ENCODE measurements at places on chromosomes 4 and X.

- peak; percentile 64 for DNase-seq
These were observed at the start of gene WDR17 for GRCh38 chr4:176065435-176066291. Gene WDR17, plus strand, starts transcription at chr4:176065841. Its CDS starts 45,740 bp downstream, at chr4:176111581.

DNA sequence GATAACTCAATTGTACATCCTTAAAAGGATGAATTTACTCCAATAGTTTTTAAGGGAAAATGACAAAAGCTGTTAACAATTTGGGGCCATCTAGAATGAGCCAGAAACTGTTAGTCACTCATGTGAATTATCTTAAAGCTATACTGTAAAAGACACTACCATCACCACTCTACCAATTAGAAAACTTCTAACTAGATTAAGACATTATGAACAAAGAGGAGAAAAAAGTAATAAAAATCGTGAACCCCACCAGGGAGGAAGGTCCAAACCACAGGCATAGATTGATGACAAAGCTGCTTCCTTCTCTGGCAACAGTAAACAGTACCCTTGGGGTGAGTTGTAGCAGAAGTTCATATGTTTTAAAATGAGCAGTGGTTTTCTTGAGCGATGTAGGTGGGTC is 106.1 kb downstream of the PDGFC start:
- DNase-seq, result no peak

DNA sequence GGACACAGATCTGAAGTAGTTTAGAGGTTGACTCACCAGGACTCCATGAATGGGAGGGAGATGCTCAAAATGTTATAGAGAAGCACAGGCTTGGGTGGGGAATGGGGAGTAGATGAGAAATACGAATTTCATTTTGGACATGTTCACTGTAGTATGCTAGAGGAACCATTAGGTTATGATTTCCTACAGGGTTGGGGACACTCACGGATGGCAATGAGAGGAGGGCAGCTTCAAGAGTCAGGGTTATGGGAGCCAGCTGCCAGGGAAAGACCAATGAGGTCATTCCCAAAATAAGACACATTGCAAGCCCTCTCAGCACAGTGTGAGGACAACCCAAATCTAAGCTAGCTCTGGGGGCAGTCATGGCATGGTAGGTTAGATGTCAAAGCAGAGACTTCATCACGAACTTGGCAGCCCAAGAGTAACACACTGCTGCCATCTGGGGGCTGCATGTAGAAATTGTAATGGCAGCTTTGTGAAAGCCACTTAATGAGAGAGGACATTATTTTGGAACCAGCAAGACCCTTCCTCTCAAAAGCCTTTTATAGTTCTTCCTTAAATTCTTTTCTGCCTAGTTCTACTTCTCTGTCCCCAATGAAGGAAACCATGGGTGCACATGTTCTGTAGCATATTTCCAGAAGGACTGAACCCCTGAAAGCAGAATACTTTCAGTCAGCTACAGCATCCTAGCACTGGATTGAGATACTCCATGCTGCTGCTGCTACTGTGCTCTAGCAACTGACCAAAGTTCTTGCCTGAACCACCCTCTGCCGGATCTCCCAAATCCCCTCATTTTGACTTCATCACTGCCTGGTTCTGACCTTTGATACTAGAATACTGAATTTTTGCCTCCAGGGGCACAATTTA is 16.2 kb upstream of the ZCCHC12 start:
- no peak for DNase-seq

GRCh38 chrX:40307871-40308270 is 210.1 kb upstream of the BCOR start:
- no peak for DNase-seq

DNA sequence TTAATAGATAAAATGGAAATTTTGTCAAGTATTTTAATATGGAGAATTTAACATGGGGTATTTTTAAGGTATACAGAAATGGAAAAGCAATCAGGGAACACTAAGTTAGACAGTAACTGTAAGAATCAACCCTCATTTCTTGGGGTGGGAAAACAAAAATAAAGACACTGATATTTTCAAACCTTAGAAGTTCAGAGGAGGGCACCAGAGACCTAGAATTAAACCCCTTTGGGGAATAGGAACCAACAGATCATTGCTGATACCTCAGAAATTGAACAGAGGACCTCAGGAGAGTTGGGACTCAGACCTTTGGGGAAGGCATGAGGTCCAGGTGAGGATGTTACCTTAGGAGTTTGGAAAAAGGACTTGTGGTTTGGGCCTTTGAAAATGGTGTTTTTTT is 435.6 kb downstream of the TMA16 start:
- no peak for DNase-seq

GRCh38 chr4:5996641-5997040 is 21.6 kb downstream of the C4orf50 start:
- DNase-seq, result no peak

DNA sequence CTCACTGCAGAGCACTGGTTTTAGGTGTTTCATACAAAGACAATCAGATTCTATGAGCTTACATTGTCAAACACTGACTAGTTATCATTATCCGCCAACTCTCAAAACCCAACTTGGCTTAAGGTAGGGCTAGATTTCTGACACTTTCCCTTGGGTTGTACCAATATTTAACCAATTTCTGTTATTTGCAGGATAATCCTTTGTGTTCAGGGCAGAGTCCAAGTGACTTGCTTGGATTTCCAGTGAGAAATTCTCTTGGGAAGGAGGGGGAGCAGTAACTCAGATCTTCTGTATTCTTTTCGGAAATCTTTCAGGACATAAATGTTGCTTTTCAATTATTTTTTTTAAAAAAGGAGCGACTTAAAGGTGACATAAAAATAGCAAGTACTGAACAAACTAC is 23.1 kb downstream of the DGKK start:
- no peak for DNase-seq

DNA sequence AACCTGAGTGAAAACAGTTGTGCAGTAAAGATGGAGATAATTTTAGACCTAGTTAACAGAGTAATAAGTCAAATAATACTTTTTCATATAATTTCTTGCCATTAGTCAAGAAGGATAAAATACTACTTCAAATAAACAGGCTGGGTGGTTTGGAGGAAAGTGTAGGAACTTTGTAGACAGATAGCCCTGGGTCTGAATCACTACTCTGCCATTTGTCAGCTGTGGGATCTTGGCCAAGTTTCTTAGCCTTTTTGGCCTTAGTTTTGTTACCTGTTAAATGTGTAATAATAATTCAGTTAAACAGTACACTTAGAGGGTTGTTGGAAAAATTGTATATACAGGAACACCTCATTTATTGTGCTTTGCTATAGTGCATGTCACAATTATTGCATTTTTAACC is 163.7 kb downstream of the NPNT start:
- no peak for DNase-seq

- DNase-seq, result no peak
These were observed 162.1 kb downstream of the PCDH18 start for GRCh38 chr4:137370206-137370633.

DNA sequence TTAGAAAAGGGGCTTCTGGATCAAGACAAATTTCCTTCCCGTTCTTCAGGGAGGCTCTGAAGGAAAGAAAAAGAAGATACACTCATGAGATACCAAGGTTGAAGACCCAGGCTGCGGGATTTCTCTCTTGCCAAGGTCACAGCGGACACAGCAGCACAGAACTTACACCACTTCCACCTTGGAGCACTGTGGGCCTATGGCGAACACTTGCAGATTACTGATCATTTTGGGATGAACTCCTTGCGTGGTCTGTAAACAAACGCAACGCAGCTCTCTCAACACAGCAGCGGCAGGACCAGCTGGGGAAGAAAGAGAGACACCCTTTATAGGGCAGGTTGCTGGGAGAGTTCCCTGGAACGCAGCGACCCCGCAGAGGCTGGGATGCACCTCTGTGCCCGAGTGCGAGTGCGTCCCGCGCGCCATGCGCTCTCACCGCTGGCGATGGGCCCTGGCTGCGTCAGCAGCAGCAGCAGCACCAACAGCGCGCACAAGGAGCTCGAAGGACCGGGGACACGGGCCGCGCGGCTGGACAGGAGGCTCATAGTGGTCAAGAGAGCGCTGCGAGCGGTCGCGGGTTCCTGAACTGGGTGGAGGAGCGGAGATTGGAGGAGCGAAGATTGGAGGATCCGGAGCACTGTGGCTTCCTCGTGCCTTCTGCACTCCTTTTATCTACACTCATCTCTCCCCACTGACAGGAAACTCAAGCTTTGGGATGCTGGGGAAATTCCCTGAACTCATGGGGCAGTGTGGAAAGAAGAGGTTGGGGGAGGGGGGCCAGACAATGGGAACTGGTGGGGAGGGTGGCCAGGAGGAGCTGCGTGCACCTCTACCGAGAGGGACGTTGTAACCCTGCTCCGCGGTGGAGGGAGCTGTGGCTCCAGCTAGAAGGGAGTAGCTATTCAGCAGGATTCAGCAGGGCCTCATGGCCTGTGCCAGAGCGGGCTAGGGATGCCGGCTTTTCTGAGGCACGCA is at the start of gene CXCL5:
Gene CXCL5 (minus strand): TSS at position 638 of the 972 bp plus-strand sequence. CDS start 96 bp downstream, at position 542.
- DNase-seq, result no peak

GRCh38 chr4:10074767-10075105 is 41.9 kb downstream of the WDR1 start:
- no peak for DNase-seq

DNA sequence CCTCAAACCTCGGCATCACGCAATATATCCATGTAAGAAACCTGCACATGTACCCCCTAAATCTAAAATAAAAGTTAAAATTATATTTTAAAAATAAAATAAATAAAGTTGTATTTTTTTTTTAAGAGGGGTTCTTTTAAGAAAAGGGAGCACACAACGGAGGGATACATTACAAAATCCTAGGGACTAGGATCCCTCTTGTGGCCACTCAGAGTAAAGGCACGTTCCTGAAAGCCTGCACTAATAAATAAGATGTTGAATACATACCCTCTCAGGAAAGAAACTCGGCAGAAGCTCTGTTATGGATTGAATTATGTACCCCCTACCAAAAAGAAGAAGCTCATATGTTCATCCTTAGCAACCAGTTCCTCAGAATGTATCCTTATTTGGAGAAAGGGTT is 50.9 kb upstream of the PRDX4 start:
- no peak for DNase-seq

GRCh38 chr4:26084414-26084813 is 170.4 kb downstream of the SMIM20 start:
- no peak for DNase-seq

DNA sequence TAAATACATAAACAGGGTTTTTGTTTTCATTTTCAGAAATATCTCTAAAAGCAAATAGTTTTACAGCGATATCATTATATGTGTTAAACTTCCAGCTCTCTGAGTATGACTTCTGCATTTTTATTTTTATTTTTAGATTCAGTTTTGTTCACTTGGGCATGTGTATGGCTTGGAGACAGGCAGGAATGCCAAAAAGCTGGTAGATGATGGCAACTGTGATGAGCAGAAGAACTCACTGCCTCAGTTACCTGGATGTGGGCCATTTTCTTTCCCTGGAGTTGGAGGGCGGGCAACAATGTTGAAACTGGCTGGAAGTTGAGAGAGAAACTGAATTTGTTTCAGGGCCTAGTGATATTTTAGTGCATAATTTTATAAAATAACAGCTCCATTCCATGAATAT is 266.4 kb downstream of the ARHGAP24 start:
- DNase-seq, result no peak

DNA sequence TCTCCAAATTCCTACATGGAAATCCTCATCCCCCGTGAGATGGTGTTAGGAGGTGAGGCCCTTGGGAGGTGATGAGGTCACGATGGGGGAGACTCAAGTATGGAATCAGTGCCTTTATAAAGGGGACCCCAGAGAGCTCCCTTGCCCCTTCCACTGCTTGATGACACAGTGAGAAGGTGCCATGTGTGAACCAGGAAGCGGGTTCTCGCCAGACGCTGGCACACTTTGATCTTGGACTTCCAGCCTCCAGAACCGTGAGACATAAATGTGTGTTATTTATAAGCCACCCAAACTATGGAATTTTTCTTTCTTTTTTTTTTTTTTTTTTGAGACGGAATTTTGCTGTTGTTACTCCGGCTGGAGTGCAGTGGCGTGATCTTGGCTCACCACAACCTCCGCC is 237.6 kb downstream of the DHRSX start:
- DNase-seq, result no peak

DNA sequence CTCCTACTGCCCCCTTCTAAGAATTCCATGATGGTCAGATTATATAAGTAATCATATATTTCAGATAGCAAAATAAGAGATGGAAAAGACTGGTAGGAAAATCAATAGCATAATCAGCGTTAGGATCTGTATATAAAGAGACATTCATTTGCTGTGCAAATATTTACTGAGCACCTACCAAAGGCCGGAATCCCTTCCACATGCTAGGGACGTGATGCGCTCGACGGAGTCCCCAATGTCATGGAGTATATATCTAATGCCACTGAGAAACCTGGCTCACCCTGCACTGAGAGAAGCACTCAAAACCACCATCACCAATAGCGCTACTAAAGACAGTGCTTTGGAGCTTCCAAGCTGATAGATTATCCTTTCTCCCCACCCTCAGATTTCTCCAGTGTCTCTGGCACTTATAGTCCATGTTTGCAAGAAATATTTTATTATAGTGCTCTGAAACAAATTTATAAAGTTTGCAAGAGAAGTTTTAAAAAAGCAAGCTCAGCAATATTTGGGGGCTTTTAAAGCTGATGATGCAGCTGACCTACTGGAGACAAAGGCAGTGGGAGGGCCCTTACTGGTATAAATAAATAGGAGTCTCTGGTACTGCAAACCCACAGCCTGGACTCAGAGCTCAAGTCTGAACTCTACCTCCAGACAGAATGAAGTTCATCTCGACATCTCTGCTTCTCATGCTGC is at the start of gene CXCL13:
Gene CXCL13 (plus strand): TSS at position 611 of the 693 bp plus-strand sequence. CDS start 46 bp downstream, at position 657.
- no peak for DNase-seq

GRCh38 chr4:139324620-139325019 is 22.3 kb upstream of the NDUFC1 start:
- DNase-seq, result no peak

- no peak for DNase-seq
These were observed 131.4 kb upstream of the NAP1L5 start for GRCh38 chr4:88828842-88829571.

DNA sequence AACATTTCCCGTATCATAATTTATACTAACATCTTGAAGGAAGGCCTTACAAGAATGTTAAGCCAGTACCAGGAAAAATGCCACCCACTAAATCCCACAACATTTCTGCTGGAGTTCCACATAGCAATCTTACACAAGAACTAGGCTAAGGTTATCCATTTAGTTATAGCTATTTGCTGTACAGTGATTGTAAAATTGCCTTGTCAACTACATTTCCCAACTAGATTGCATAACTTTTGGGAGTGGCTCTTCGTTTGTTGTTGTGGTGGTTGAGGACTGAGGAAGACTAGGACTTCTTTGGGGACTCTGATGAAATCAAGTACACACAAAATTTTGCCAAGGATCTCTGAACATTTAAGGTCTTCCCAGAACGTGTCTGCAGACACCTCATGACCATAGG is 8.0 kb downstream of the IBSP start:
- DNase-seq, result no peak
